ENCODE measurements at places on chromosomes 1 and 21.

- DNase-seq = no peak
These were observed 578.4 kb upstream of the NCAM2 start for GRCh38 chr21:20419772-20420171.

- DNase-seq = peak; percentile 43
These were observed 488.7 kb upstream of the USP24 start for GRCh38 chr1:55703726-55704363.

DNA sequence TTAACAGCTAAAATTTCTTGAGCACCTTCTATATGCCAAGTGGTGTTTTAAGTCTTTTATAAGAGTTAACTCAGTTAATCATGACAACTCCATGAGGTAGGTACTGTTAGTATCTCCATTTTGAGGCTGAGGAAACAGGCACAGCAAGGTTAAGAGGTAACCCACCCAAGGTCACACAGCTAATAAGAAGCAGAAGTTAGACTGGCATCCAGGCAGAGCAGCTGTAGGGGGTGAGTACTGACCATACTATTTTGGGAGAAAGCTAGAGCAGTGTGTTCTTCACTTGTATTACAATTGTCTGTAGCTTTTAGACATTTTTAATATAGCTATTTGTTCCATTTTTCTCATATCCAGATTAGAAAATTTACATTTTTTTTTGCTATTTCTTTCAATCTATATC lies 4.8 kb downstream of the ATP6V1G3 start:
- no peak for DNase-seq

- DNase-seq = no peak
These were observed 40.0 kb upstream of the PTPRC start for GRCh38 chr1:198598796-198599321.

DNA sequence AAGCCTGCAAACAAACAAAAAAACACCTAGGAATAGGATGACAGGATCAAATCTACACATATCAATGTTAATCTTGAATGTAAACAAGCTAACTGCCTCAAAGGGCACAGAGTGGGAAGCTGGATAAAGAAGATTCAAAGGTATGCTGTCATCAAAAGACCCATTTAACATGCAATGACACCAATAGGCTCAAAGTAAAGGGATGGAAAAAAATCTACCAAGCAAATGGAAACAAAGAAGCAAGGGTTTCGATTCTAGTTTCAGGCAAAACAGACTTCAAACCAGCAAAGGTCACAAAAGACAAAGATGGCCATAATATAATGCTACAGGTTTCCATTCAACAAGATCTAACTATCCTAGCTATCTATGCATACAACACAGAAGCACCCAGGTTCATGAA lies 16.2 kb upstream of the OR2T10 start:
- no peak for DNase-seq
